ENCODE measurements at places on chromosomes 7 and 10. TPM values are rescaled to one million over a fixed set of nuclear protein-coding genes. Genes with fewer than 3 reads are reported as not detected.

- no peak for DNase-seq
- no peaks in the 10 kb centered on the region for H3K36me3 ChIP-seq
- no peaks in the 10 kb centered on the region for H3K4me1 ChIP-seq
- no peak overlapping the region for H3K27ac ChIP-seq
Measured at GRCh38 chr7:119270045-119270464, 1002.9 kb upstream of the KCND2 start.

GRCh38 chr7:139526578-139527544, 3.4 kb downstream of the CLEC2L start:
- peaks cover 18% of the 10 kb centered on the region for H3K27me3 ChIP-seq
- no peak for DNase-seq
- no peaks in the 10 kb centered on the region for H3K36me3 ChIP-seq

Gene ZNF282
- 15.6 TPM for total RNA-seq

- no peaks in the 10 kb centered on the region for H3K4me1 ChIP-seq
- no peaks in the 10 kb centered on the region for H3K27me3 ChIP-seq
- H3K4me3 ChIP-seq = no peak overlapping the region
Measured at GRCh38 chr10:67657775-67658174, 38.2 kb downstream of the CTNNA3 start.

GRCh38 chr7:43538404-43538771, 44.5 kb upstream of the STK17A start:
- H3K27me3 ChIP-seq = no peaks in the 10 kb centered on the region
- H3K36me3 ChIP-seq = no peaks in the 10 kb centered on the region
- no peaks in the 10 kb centered on the region for H3K4me1 ChIP-seq

GRCh38 chr10:124538706-124539105, 77.1 kb downstream of the LHPP start:
- peaks cover 17% of the 10 kb centered on the region for H3K4me1 ChIP-seq
- no peak overlapping the region for H3K4me3 ChIP-seq
- no peak for DNase-seq
- no peak overlapping the region for H3K27ac ChIP-seq
- H3K27me3 ChIP-seq = no peaks in the 10 kb centered on the region

DNA sequence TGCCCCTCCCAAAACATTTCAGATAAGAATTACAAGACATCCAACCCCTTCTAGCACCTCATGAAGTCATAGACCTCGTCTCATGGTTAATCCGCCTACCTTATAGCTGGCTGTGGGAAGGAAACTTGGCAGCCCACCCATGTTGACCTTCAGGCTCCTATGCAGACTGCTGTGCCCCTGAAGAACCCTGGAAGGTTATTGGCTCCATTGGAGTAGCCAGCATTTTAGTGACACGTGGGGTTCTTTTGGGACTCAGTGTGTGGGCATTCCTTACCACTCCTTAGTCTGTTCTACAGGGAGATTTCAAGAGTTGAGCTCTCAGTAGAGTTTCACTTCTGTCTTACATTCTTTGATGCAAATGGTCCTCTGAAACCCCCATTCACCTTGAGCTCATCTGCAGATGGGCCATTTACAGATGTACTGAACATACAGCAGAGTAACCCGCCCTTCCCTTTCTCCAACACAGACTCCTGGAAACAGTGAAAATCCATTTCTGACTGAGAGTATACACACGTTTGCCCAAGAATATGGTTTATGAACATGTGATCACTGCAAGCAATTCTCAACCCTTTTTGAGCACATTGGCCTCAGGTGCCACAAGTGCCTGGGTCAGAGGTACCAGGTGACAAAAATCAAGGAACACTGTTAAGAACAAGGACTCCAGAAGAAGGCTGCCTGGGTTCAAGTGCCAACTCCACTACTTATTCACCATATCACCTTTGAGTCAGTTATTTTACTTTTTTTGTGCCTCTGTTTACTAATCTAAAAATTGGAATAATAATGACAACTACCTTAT, 54.0 kb upstream of the HECW1 start:
- H3K4me3 ChIP-seq = no peak overlapping the region
- H3K36me3 ChIP-seq = no peaks in the 10 kb centered on the region
- H3K27me3 ChIP-seq = peaks cover 7% of the 10 kb centered on the region
- DNase-seq = no peak
- H3K27ac ChIP-seq = no peak overlapping the region

Gene CCDC146
- total RNA-seq = 10.3 TPM

- H3K27ac ChIP-seq = no peak overlapping the region
- no peak for DNase-seq
- H3K4me3 ChIP-seq = no peak overlapping the region
- H3K27me3 ChIP-seq = no peaks in the 10 kb centered on the region
Measured at GRCh38 chr10:121325490-121326231, 272.6 kb downstream of the FGFR2 start.

- no peak for DNase-seq
- no peak overlapping the region for H3K27ac ChIP-seq
Measured at GRCh38 chr7:124672011-124672410, 93.6 kb downstream of the GPR37 start.

Gene LRRC61
- 3.1 TPM for total RNA-seq

- H3K27me3 ChIP-seq = no peaks in the 10 kb centered on the region
- no peaks in the 10 kb centered on the region for H3K4me1 ChIP-seq
- H3K36me3 ChIP-seq = no peaks in the 10 kb centered on the region
- DNase-seq = no peak
Measured at GRCh38 chr10:82811621-82812020, 936.6 kb downstream of the NRG3 start.

DNA sequence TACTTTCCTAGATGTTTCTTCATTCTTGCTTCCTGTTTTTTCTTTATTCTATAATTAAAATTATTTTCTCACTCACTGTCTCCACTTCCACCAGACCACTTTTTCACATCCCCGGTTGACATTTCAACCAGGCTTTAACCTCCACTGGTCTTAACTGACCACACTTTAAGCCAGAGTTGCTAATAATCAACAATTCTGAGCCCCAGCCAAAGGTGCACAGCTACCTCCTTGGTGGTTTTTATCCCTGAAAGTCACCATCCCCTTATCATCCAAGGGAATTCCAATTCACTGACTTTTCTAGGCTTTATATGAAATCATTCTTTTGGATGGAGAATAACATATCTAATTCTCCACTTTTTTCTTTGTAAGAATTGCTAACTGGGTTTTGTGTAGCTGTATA, 138.9 kb downstream of the FRMD4A start:
- no peak overlapping the region for H3K4me3 ChIP-seq
- H3K36me3 ChIP-seq = no peaks in the 10 kb centered on the region
- peaks cover 9% of the 10 kb centered on the region for H3K27me3 ChIP-seq
- no peaks in the 10 kb centered on the region for H3K4me1 ChIP-seq

Gene LIPN
- not detected for total RNA-seq

DNA sequence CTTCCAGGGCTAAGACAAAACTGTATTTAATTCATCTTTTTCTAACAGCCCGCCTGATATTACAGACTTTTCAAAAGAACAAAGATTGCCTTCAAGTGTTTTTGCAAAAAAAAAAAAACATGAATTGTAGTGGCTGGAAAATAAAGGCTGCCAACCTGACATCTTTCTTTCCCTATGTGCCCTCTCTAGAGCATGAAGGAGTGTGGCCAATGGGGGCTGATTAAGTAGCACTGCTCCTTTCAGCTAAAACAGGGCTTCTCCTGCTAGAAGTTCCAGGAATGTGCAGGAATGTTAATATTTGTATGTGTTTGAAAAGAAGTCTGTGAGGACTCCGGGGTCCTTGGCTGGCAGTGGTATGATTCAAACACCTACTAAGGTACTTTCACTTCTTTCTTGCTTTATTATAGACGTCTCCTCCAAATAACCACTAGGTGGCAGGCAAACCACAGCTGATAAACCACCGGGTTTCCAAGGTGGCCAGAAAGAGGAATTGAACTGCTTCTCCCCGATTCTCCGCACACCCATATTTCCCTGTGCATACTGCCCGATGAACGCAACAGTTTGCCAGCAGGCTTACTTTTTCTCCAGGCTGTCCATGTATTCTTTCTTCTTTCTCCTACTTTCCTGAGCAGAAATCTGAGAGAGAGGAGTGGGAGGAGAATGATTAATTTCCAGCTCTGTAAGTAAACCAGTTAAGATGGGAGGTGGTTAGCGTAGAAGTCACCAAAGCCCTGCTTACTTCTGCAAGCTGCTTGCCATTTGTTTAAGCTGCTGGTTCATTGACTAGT, 56.8 kb upstream of the DGKI start:
- peaks cover 14% of the 10 kb centered on the region for H3K4me1 ChIP-seq
- peak; percentile 46 for DNase-seq
- H3K27me3 ChIP-seq = no peaks in the 10 kb centered on the region
- no peak overlapping the region for H3K27ac ChIP-seq

Gene CCNJ
- 8.0 TPM for total RNA-seq
